ENCODE measurements at places on chromosomes 12 and 14.

DNA sequence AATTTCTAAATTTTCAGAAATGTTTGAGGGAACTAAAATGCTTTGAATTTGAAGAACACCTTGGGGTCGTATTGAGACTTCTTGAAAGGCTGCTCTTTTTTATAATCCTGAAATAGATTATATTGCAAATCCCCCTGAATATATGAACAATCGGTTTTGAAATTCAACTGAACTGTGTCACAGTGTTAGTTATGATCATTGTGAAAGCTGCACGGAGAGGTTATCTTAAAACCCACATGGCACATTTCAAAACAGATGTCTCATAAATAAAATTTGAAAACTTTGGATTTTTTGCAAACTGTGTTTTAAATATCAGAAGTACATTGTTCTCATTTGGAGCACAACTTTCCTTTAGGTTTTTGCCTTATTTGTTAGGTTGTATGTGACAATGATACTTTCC, 218.4 kb downstream of the TMEM117 start:
- no peak for DNase-seq

DNA sequence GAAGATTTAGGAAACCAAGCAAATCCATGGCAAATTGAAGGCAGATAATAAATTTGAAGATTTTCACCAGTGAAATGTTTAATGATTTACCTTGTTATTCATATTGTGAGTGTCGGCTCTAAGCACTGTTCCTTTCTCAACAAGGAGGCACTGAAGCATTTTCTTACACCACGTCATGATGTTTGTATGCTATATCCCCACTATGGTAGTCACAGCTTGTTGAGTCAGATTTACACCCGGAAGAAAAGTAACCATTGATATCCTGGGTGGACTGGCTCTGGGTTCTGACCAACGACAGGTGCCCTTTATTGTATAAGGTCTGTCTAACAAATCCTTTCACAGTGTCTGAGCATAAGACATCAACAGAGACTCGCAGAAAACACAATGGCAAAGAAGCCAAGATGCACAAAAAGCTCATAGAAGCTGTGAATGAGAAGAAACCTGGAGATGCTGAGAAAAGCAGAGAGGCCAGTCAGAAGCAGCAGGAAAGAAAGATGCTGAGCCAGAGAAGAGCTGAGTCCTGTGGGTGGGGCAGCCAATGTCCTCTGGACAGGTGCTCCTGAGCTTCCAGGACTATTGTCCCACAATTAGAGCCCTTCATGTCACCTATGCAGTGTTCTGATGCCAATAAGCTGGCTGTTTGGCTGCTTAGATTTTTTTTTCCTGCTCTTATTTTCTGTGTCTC, 49.7 kb upstream of the ARHGAP5 start:
- DNase-seq: no peak

DNA sequence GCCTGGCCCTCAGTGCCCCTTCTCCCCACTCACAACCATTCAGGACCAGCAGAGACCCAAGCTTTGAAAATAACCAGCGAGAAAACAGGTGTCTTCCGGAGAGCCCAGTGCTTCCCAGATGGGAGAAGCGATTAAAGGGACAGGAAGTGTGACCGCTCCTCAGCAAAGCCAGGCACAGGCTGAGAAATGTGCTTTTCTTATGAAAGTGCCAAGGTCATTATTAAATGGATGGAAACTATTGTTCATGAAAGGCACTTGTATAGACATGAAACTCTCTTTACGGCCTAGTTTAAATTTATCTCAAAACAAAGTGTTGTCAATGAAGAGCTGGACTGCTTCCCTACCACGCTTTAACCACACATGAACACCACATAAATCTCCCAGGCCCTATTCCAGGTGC, 210.4 kb downstream of the SPTSSA start:
- no peak for DNase-seq

GRCh38 chr14:77903937-77904617, 104.2 kb downstream of the ADCK1 start:
- no peak for DNase-seq

DNA sequence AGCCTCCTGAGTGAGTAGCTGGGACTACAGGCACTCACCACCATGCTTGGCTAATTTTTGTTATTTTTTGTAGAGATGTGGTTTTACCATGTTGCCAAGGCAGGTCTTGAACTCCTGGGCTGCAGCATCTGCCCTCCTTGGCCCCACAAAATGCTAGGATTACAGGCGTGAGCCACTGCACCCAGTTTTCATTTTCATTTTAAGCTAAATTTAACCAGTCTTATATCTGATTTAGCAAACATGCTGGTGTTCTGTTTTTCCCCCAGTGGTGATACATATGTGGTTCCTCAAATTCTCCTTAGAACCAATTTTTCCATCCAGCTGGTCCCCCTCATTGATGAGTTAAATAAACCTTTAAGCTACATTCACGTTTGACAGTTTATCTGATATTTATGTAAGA, 43.8 kb upstream of the BICD1 start:
- DNase-seq: no peak

DNA sequence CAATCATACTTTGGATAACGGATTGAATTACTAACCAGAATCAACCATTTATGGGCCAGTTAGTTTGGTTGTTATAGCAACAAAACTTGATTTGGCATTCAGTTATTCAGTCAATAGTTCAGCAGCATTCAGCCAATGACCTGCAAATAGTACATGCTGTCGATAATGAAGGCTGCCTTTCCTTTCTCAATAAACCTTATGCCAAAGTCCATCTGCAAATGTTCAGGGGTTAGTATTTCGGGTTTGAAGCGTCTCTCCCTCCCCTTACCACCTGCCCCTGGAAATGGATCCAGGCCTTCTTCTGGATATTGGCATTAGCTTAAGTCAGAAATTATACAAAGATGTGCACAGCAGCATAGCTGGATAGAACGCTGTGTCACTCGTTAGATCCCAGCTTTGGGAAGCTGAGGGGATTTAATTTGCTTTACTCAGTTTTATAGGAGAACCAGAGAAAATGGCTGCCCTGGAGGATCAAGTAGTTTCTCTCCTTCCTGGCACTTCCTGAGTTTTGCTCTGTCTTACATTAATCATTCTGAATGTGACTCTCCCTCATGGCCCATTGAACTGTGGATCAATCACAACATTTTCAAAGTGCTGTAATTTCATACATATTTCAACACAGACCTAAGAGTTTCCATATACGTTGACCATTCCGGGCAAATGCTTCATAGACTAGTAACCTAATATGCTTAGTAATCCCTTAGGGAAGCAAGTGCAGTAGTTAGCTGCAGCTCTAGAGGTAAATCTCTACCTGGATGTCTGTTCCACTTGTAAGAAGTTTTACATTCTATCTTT, 46.7 kb upstream of the PTPRR start:
- no peak for DNase-seq

DNA sequence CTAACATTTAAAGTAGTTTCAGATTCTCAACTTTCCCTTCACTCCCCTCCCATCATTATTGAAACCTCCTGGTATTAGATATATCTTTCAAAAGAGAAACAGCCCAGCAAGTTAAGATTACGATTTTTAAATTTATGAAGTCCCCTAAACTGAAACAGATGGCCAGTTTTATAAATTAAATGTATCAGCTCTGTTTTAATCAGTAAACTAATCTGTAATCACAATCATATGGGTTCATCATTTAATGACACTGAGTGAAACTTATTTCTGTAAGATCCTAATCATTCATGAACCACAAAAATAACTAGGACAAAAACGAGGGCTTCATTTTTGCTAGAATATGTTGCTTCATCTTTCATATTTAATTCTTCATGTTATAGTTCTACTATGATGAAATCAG, 137.8 kb downstream of the EPS8 start:
- no peak for DNase-seq

DNA sequence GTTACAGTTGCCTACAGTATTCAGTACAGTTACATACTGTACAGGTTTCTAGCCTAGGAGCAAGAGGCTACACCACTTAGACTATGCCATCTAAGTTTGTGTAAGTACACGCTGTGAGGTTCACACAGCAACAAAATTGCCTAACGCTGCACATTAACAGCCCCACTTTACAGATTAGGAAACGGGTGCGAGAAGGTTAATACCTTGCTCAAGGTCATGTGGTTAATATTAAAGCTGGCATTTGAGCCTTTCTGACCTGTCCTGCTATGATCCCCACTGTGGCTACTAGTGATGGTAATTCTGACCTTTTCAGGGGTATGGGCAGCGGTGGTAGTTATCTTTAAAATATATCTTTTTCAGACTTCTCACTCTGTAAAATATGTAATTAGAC, 20.9 kb downstream of the ACVR1B start:
- no peak for DNase-seq

DNA sequence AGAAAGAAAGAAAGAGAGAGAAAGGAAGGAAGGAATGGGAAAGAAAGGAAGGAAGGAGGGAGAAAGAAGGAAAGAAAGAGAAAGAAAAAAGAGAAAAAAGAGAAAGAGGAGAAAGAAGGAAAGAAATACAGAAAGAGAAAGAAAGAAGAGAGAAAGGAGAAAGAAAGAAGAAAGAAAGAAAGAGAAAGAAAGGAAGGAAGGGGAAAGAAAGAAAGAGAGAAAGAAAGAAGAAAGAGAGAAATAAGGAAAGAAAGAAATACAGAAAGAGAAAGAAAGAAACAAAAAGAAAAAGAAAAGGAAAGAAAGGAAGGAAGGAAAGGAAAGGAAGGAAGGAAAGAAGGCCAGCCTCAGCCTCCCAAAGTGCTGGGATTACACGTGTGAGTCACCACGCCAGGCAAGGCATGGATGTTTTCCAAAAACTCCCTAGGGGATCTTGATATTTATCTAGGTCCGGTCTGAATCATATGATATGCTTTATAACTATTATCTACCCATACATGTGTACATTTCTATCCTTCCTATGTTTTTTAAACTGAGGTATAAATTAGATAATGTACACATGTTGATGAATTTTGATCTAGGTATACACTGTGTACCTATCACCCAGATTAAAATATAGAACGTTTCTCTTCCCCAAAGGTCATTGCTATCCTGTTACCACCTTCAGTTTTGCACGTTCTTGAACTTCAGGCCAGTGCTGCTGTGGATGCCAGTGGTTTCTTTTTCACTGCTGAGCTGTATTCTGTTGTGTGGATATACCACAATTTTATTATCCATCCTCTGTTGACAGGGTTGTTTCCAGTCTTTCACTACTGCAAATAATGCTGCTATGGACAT, 177.9 kb downstream of the RBM19 start:
- no peak for DNase-seq

DNA sequence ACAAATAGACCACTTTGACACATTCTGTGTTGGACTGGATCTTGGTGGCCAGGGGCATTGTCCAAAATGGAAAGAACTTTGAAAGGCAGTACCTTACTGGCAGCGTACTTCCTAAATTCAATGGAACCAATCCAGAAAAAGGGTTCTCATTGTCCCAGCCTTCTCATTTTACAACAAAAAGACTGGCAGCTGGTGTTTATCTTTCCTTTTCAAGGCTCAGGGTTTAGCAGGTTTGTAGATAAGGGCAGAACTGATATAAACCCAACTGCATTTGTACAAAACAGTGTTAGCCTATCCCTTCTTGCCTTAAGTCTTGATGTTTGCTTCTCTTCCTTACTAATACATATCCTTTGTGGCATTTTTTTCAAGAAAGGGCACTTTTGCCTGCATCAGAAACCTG, 7.7 kb downstream of the THAP2 start:
- no peak for DNase-seq

DNA sequence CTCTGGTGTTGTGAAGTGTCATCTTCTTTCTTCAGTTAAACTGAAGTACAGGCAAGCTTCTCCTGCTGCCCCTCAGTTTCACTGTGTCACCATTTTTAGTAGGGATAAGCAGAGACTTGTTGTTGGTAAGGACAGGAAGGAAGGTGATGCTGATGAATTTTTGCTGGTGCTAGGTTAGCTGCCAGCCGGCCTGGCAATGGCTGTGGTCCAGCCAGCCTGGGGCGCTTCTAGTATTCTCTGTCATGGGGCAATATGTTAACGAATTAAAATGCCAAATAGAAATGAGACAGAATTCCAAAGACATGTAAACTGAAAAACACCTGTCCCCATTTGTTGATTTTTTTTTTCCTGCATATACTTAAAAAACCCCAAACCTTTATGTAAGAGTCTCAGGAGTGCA, 602.9 kb downstream of the DIO2 start:
- no peak for DNase-seq
